ENCODE measurements at places on chromosomes 1 and 21.

GRCh38 chr1:41653574-41653973 lies 169.1 kb upstream of the EDN2 start:
- no peak for DNase-seq

DNA sequence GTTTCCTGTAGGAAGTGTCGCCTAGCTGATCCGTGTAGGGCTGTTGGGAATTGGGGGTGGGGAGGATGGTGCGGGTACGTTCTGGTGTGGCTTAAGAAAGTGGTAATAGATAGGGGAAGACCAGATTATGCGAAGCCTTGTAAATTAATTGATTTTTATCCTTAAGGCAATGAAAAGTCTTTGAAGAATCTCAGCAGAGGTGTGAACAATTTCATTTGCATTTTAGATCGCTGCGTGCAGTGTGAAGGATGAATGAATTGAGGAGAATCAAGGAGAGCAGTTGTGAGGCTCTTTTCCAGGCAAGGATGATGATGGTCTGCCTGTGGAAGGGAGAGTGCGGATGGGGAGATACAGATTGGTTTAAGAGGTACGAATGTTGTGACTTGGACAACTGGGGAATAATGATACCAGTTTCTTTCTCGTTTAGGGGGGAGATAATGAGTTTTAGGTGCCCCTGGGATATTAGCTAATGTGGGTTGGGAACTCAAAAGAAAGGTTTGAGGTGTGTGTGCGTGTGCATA lies 813 bp upstream of the DEDD start:
- DNase-seq, result no peak

DNA sequence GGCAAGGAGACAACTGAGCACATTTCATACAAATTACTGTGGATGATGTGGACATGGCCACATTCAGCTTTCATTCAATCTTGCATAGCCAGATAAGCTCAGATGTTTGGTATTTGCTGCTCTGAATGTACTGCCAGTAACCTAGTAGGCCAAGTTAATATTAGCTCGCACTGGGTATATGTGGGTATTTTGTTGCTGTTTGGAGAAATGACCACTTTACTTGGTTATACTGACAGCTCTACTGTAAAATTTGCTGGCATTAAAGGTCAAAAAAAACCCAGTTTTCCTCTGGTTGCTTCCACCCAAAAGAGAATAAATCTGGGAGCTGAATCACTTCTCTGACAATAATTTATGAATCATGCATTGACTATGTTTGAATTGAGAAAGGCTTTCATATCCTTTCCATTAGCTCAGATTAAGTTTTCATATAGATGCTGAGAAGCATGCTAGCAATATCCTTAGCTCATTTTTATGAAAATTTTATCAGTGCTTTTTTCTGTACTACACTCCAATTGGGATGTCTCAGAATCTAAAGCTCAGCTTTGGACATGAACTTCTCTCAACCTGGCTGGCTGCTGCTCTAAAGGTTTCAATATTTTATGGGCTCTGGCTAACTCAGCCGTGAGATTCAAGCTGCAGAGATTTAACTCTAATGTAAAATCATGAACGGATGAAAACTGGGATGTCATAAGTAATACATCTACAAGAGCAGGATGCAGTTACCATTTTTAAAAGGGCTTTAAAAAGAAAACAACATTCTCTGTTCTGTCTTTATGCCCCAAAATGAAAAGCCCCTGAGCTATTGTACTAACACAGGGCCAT lies 330.0 kb downstream of the BARHL2 start:
- no peak for DNase-seq

DNA sequence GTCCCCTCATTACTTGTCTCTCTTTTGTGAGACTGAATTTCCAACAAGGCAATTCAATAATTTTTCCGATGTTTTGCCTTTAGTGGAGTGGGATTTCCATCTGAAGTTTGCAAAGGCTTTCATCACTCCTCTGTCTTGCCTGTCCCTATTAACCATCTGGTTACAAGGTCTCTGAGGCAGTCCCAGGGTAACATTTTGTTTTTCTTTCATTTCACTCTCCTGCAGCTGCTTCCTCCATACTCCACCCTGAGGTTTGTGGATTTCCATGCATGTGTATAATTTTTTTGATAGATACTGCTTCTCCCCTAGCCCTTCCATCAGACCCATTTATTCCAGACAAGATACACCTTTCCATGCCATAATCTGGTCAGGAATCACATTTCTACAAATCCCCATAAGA lies 366.8 kb downstream of the PTBP2 start:
- DNase-seq, result no peak

GRCh38 chr1:63772201-63772600 lies 1.6 kb upstream of the ROR1 start:
- no peak for DNase-seq

GRCh38 chr1:46446646-46447498 lies 42.8 kb upstream of the DMBX1 start:
- DNase-seq, result peak; percentile 59

GRCh38 chr1:22780696-22781095 lies 70.1 kb downstream of the EPHB2 start:
- DNase-seq, result no peak

- DNase-seq, result no peak
These were observed 48.9 kb downstream of the AK4 start for GRCh38 chr1:65196926-65197325.

DNA sequence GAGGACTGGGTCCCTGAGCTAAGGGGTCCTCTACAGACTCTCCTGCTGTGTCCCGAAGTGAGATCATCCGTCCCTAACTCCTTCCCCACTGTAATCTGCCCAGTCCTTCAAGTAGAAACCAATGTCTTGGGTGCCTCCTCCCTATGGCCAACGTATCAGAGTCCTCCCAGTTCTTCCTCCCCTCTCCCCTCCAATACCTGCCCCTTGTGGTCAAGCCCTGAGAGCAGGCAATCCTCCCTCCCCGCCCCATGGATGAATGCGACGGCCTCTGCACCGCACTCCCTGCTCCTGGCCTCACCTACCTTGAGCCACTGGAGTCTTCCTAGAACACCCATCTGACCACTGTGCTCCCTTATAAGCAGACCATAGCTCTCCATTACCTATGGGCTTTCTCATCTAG lies 31.1 kb downstream of the HTR6 start:
- no peak for DNase-seq

- no peak for DNase-seq
These were observed 6.5 kb downstream of the INSRR start for GRCh38 chr1:156852418-156852874.

GRCh38 chr1:55053265-55053954 lies 14.1 kb downstream of the PCSK9 start:
- no peak for DNase-seq

DNA sequence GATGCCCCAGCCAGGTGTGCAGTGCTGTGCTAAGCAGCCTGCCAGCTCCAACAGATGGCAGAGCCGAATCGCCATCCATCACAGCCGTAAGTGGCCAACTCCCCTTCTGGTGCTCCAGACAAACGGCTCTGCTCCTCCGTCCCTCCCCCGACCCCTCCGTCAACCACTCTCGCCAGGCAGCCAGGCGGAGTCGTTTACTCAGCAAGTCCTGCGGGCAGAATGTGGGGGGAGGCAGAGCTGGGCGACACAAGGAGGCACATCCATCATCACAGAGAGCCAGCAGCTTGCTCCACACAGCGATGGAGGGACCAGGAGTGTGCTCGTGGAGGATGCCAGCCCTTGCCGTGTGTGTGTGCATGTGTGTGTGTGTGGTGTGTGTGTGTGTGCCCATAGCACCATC lies 206.6 kb upstream of the GRIK3 start:
- no peak for DNase-seq

DNA sequence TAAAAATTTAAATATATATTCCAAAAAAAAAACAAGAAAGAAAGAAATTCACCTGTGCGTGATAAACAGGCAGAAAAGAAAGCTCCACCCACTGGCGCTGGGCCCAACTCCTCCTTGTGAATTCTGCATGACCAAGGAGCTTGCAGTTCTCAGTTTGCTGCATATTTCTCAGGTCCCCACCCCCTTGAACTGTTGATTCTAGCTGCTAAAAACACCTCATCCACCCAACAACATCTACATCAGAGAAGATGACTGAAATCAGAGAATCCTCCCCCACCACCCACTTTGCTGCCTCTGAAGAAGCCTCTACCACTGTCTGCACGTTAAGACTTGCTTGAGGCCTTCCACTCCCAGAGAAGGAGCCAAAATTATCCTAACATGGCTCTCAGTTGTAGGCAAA lies 104.8 kb downstream of the RGS2 start:
- no peak for DNase-seq

- DNase-seq, result no peak
These were observed 103.0 kb downstream of the ZMYM4 start for GRCh38 chr1:35371506-35371905.

DNA sequence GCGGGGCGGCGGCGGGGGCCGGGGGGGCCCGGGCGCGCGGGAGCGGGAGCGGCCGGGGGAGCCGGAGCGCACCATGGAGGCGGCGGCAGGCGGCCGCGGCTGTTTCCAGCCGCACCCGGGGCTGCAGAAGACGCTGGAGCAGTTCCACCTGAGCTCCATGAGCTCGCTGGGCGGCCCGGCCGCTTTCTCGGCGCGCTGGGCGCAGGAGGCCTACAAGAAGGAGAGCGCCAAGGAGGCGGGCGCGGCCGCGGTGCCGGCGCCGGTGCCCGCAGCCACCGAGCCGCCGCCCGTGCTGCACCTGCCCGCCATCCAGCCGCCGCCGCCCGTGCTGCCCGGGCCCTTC lies 546 bp downstream of the SKI start:
- no peak for DNase-seq

DNA sequence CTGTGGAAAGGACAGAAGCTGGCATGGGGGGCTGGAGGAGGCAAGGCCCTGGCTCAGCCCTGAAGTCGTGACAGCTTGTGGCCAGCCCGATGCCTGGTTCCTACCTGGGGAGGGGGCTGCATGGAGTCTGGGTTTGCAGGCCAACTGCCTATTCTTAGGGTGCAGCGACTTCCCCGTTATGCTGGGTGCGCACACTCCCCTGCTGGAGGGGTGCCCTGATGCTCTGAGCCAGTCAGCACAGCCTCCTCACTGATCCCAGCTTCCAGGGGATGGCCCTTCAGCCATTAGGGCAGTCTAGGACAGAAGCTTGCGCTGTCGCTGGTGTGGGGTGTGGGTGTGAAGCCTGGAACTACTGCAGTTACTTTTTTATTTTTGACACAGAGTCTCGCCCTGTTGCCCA lies 30.0 kb upstream of the SLC19A1 start:
- DNase-seq, result no peak

GRCh38 chr21:45021428-45022347 lies 52.7 kb upstream of the ADARB1 start:
- no peak for DNase-seq

- peak; percentile 2 for DNase-seq
These were observed 821 bp downstream of the PHC2 start for GRCh38 chr1:33429856-33430691.

DNA sequence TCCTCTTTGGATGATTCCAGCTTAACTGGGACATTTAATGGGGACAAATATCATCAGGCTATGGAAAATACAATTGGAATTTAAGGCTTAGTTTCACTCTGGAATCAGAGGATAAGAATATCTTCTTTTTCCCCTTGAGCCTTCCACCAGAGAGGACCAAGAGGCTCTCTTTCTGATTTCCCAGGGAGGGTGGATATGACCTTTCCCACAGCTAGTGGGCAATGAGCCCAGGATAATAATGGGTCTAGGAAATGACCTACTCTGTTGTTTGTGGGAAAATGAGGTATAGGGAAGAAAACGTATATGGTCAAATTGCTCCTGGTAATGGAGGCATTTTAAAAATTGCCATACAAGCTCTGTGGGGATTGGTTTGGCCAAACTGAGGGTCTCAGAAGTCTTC lies 1.9 kb downstream of the OR6Y1 start:
- no peak for DNase-seq

- no peak for DNase-seq
These were observed 255.0 kb downstream of the FAF1 start for GRCh38 chr1:50705041-50705440.

DNA sequence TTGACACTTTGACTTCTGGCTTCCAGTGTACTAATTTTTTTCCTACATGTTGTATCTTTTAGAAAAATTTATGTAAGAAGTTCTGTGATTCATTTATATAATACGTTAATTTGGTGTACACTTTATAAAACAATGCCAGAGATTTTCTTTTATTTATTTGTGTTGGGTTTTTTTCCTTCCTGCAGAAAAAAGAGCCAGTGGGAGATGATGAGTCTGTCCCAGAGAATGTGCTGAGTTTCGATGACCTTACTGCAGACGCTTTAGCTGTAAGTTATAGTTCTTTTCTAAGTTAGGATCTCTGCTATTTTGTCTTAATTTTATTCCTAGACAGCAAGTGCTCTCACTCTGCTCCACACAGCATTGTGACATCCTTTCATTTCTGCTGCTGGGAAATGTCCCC lies 14.4 kb downstream of the SARS1 start:
- no peak for DNase-seq

DNA sequence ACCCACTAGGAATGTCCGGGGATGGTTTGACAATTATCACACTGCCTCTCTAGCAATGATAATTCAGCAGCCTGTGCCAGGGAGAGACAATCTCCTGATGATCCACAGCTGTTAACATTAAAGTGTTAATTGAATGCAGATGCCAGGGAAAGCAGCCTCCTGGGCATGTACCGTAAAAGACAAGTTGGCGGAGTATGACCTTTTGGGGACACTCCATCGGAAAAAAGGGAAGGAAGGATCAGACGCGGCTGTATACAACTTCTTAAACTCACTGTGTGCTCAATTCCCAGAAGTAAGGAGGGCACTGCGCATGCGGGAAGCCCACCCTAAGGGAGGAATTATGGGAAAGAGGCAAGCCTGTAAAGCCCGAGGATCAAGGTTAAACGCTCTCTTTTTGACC lies 62.6 kb downstream of the MAP3K7CL start:
- no peak for DNase-seq

Measured in stimulated activated naive B cell treated with anti-CD40 and anti-IgM and Interleukin-4, amounts not matched to agents 10 μg/mL and 1 μg/mL and 100 μg/mL, for 72 hours (primary cell).